Fibroblast of skin of right biceps (primary cell): ENCODE measurements at places on chromosomes 12 and 14.

DNA sequence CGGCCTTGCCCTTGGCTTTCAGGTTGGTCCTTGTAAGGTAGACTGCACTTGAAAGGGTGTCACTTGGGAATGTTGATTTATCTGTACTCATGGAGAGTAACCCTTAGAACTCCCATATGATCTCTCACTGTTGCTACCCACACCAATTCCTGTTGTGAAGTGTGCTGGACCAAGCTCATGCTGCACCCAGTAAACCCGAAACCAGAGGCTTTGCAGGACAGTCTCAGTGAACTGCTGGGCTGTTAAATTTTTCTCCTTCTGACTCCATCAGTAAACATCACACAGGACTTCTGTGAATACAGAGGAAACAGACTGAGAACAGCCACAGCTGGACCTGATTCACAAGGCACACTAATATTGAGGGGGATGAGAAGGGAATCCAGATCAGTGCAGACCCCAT, 783.0 kb downstream of the TMEM121 start:
- no peak for DNase-seq

GRCh38 chr14:67485501-67486095, 2.9 kb downstream of the TMEM229B start:
- peak; percentile 55 for DNase-seq

GRCh38 chr12:52618216-52618615, at the start of gene KRT73:
Gene KRT73 (minus strand): TSS chr12:52618559. CDS start chr12:52618524, 35 bp downstream.
- no peak for DNase-seq

- no peak for DNase-seq
Observed at GRCh38 chr12:89108265-89108664, 244.0 kb downstream of the DUSP6 start.

- DNase-seq, result no peak
Observed at GRCh38 chr12:112179341-112179740, 54.0 kb downstream of the TRAFD1 start.

DNA sequence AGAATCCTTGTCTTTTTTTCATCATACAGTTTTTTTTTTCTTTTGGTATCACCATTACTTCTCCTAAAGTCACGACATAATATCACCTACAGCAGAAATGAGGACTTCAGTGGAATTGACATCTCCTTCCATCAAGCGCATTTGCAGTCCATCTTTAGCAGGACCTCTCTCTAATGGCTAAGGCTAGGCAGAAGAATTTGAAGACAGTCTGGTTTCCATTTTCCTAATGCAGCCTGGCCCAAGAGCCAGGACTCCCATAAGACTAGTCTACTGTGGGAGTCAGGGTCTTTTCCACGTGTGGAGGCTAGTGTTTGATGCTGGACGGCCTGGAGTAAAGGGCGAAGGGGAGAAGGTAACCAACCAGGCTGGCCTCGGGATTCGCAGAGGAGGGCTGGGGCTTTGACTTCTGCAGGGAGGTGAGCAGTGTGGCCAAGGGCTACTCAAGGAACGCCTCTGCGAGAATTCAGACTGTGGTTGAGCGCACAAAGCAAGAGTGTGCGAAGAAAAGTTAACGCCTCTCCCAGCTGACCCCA, 769 bp upstream of the ZNF740 start:
- DNase-seq, result no peak

- no peak for DNase-seq
Observed at GRCh38 chr12:26121323-26122060, 3.3 kb downstream of the BHLHE41 start.

- peak; percentile 66 for DNase-seq
Observed at GRCh38 chr14:25042362-25043299, 7.3 kb downstream of the STXBP6 start.

- no peak for DNase-seq
Observed at GRCh38 chr12:120214626-120215356, 13.9 kb upstream of the RPLP0 start.

DNA sequence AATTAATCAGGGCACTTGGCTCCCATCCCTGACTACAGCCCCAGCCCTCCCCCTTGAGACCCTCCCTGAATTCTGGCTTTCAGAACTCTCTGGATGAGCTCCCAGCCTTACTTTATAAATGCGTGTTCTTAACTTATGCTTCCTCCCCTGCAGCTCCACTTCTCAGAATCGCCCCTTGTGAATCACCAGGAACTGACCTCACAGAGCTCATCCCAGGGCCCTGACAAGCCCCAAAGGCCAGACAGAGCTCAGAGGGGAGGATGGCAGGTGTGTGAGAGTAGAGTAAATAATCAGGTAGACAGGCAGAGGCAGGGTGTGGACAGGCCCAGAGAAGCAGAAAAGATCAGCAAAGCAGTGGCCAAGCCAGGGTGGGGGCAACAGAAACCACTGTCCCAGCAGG, 68.2 kb upstream of the FOXN3 start:
- DNase-seq, result no peak

- DNase-seq, result peak; percentile 92
Observed at GRCh38 chr12:24838531-24838950, 110.4 kb downstream of the BCAT1 start.

- DNase-seq, result peak; percentile 56
Observed at GRCh38 chr14:75837151-75837787, 144.5 kb downstream of the TGFB3 start.

GRCh38 chr12:4849115-4849541, 60.6 kb upstream of the KCNA1 start:
- DNase-seq, result peak; percentile 36

- DNase-seq, result peak; percentile 97
Observed at GRCh38 chr12:124030510-124030909, 57.5 kb downstream of the ZNF664 start.

GRCh38 chr14:104458845-104459244, 120.7 kb upstream of the C14orf180 start:
- DNase-seq, result no peak

GRCh38 chr12:52496054-52496453, 3.0 kb upstream of the KRT6A start:
- peak; percentile 10 for DNase-seq

GRCh38 chr12:52156757-52157565, 34.9 kb downstream of the KRT80 start:
- peak; percentile 47 for DNase-seq

GRCh38 chr12:92898755-92899154, 30.3 kb downstream of the EEA1 start:
- peak; percentile 31 for DNase-seq

GRCh38 chr14:63686926-63687325, 40.9 kb downstream of the SGPP1 start:
- DNase-seq, result peak; percentile 5

DNA sequence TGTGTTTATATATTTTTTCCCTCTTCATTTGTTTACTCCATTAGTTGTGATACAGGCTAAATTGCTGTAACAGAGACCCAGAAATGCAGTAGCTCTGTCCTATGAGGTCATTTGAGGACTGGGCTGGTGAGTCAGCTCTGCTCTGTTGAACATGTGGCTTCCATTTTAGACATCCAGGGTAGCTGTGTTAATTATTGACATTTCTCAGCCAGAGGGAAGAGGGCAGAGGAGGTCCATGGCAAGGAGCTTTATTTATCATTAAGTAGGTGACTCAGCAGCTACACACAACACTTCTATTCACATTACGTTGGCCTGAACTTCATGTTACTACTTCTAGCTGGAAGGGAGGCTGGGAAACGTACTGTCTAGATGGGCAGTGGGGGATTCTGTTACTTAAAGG, 85.4 kb downstream of the PTCSC3 start:
- DNase-seq, result peak; percentile 95

DNA sequence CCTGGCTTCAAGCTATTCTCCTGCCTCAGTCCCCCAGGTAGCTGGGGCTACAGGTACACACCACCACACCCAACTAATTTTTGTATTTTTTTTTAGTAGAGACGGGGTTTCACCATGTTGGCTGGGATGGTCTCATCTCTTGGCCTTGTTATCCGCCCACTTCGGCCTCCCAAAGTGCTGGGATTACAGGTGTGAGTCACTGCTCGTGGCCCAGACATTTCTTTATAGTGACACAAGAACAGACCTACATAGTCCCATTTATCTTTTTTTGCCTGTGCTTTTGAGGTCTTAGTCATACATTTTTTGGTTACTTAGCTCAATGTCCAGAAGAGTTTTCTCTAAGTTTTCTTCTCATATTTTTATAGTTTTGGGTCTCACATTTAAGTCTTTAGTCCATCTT, 247.4 kb downstream of the SYT10 start:
- no peak for DNase-seq

DNA sequence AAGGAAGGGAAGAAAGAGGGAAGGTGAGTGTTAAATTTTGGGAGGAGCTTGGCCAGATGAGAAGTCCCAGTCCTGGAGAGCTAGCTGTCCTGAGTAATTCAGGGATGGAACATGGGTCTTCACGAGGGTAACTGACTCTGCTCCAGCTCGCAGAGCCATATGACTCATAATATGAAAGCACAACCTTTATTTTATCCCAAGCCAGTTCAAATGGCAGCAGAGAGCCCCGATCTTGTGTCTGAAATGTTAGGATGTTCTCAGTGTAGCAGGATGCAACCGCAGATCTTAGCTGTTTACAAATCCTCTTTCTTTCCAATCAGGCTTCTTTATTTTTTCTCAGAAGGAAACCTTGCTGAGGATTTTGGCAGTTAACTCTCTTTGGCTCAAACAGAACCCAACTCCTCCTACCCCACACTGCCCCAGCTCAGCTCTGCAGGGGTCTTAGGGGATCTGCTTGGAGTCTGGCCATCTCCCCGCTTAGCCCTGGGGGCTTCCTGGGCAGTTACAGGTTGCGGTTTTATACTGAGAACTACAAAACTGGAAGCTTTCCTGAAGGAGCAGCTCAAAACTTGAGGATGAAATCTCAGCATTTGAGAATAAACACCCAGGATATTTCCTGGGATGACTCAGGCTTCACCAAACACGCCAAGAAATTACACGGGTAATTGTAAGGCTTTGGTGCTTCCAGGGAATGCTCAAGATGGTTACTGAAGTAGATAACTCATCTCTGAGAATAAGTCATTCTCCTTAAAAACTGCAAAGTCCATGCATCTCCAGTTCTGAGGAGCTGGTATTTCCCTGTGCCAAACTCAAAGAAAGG, 92.5 kb downstream of the VCPKMT start:
- peak; percentile 87 for DNase-seq

DNA sequence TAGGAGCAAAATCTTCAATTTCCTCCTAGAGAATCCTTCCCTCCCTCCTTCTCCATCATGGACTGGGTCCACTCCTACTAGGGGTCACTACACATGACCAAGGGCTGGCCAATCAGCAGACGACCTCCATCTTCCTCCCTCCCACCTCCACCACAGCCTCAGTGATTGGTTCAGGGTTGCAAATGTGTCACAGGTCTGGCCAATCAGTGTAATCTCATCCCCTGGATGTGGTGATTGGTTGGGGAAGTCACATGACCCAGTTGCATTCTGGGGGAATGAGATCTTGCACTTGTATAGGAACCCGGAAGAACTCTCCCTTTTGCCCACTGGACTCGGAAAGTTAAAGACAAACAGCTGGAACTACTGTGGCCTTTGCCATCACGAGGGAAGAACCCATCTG, 169.2 kb downstream of the PIWIL1 start:
- no peak for DNase-seq

GRCh38 chr14:20697273-20698017, 8.9 kb downstream of the ANG start:
- DNase-seq, result peak; percentile 64

GRCh38 chr12:62335796-62336195, 75.6 kb downstream of the USP15 start:
- no peak for DNase-seq

- DNase-seq, result no peak
Observed at GRCh38 chr12:106332536-106332935, 25.0 kb upstream of the POLR3B start.

- no peak for DNase-seq
Observed at GRCh38 chr14:71475916-71476315, 456.3 kb upstream of the RGS6 start.

DNA sequence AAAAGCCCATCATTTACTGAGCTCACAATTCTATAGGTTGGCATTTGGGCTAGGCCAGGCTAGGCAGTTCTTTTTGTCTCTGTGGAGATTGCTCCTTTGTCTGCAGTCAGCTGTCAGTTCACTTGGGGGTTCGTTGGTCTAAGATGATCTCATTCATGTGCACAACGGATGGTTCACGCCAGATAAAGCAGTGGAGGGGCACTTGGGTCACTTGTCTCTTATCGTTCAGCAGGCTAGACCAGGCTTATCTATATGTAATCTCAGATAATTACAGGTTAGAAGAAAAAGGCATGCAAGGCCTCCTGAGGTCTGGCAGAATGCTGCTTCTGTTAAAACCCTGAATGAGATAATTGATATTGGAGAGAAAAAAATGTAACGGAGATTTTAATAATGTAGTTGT, 119.0 kb upstream of the ATP2B1 start:
- DNase-seq, result no peak

- peak; percentile 86 for DNase-seq
Observed at GRCh38 chr14:92607702-92608429, 94.3 kb downstream of the RIN3 start.

GRCh38 chr14:92382677-92383076, 59.7 kb downstream of the SLC24A4 start:
- DNase-seq, result no peak

GRCh38 chr14:58637391-58638230, at the start of gene DACT1:
Gene DACT1 (plus strand): TSS chr14:58637962. CDS start chr14:58638203, 241 bp downstream.
- peak; percentile 92 for DNase-seq

GRCh38 chr12:98416845-98417244, 98.5 kb upstream of the TMPO start:
- peak; percentile 72 for DNase-seq

DNA sequence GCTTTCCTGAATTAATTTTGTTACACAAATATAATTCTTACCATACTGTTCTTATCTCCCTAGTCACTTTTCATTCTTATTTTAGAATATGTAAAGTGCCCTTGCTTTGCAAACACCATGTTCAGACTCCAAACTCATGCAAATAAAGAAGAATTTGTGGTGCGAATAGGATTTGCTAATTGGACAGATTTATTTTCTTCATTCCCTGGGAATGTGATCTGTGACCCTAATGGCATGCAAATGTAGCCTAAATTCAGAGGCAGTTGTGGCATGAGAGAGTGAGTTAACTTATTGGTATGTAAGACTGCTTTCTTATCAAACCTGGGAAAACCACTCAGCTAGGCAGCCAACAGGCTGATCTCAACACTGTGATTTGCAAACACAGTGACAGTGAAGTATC, 10.0 kb downstream of the CAPZA3 start:
- DNase-seq, result peak; percentile 95

DNA sequence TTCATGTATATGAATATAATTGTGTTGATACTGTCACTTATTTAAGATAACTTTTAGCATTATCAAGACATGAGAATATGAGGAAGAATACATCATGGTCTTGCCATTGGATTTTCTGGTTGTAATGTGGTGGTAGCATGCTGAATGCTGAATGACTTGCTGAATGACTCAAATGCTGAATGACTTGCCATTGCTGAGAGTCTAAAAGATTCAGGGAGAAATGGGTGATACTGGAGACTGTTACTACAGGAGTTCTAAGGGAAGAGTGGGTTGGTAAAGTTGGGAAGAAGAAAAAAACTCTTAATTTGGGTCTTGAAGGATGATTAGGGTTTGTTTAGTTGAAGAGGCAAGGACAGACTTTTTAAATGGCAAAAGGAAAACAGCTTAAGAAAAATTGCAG, 72.1 kb upstream of the MANSC4 start:
- DNase-seq, result no peak

GRCh38 chr14:104908303-104908702, 16.4 kb upstream of the PLD4 start:
- no peak for DNase-seq

GRCh38 chr14:71988476-71988875, 56.2 kb downstream of the RGS6 start:
- DNase-seq, result no peak
